ENCODE measurements at places on chromosomes 5 and 9.

- DNase-seq, result no peak
These were observed 134.6 kb downstream of the DENND1A start for GRCh38 chr9:123795336-123795735.

DNA sequence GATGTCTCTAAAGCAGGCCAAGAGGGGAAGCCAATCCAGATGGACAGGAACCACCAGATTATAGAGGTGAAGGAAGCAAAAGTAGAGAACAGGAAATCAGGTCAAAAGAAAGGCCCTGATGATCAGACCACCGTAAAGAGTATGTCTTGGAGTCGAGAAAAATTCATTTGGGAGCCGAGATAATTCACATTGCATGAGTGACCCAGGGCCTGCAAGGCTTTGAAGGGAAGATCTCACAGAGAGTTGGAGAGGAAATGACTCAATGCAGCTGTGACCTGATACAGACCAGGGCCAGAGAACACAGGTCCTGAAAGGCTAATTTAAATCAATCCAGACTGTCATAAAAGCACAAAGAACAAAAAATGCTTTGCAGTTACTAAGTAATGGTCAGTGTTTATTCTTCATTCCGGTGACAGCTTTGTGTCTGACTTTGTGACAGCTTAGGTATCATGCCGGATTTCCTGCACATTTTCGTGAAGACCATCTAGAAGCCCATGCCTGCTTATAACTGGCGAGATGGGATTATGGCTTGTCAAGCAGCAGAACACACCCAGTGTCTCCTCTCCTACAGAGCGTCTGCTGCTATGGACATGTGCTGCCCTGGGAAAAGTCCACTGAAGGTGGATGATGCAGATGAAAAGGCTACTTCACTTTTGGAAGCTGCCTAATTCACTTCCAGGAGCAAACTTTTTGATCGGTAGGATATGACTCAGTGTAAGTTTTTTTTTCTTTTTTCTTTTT, 5.8 kb upstream of the ACTBL2 start:
- DNase-seq, result no peak

- DNase-seq, result no peak
These were observed 522.9 kb upstream of the DAB2 start for GRCh38 chr5:39947657-39948056.

DNA sequence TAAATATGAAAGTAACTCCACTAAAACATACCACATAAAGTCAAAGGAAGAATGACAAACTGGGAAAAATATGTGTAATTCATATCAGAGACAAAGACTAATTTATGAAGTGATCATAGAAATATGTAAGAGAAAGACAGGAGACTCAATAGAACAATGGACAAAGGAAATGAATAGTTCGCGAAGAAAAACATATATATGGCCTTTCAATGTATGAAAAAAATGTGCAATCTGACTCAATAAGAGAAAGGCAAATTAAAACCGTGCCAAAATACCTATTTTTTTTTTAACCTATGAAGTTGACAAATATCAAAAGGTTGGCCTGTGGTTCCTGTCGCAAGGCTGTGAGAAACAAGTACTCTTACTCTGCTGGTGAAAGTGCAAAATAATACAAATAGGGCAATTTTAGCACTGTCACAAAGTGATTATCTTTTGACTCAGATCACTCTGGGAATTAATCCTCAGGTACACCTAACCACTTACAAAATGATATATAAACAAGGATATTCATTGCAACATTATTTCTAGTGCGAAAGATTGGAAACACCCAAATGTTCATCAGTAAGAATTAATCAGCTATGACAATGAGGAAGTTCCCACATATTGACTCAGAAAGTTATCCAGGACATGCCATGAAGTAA, 3.7 kb downstream of the C9 start:
- no peak for DNase-seq

DNA sequence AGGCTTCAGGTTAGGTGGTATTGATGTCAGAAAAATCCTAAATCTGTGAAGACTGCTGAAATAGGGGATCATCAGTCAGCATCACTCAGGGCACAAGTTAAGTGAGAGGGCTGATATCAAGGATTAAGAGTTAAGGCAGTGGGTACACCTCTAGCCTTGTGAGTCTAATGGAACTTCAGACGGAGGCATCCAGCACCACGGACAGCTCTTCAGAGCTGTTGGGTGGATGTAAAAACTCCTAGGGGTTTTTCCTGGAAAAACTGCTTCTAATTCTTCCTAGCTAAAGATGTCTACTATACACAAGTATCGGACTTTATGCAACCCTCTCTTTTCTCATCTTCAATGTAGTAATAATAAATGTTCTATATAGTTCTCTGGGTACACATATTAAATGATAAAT, 165.9 kb downstream of the SH3GL2 start:
- no peak for DNase-seq

- DNase-seq, result no peak
These were observed 279.2 kb upstream of the NREP start for GRCh38 chr5:112036206-112036605.

DNA sequence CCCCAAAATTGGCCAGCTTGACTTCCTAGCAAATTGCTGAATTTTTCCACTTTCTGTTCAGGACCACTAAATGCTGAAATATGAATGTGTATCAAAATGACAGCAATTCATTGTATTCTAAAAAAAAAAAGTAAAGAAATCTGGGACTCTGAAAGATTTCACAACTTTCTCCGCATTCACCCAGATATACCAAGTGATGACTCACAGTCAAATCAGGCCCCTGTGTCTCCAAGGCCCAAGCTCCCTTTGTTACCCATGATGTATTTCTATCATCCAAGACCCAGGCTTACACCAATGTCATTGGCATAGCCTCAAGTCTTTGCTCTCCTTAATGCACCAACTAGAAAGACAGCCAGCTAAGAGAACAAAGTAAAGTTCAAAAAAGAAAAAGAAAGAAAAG, 493.9 kb downstream of the NTRK2 start:
- no peak for DNase-seq

DNA sequence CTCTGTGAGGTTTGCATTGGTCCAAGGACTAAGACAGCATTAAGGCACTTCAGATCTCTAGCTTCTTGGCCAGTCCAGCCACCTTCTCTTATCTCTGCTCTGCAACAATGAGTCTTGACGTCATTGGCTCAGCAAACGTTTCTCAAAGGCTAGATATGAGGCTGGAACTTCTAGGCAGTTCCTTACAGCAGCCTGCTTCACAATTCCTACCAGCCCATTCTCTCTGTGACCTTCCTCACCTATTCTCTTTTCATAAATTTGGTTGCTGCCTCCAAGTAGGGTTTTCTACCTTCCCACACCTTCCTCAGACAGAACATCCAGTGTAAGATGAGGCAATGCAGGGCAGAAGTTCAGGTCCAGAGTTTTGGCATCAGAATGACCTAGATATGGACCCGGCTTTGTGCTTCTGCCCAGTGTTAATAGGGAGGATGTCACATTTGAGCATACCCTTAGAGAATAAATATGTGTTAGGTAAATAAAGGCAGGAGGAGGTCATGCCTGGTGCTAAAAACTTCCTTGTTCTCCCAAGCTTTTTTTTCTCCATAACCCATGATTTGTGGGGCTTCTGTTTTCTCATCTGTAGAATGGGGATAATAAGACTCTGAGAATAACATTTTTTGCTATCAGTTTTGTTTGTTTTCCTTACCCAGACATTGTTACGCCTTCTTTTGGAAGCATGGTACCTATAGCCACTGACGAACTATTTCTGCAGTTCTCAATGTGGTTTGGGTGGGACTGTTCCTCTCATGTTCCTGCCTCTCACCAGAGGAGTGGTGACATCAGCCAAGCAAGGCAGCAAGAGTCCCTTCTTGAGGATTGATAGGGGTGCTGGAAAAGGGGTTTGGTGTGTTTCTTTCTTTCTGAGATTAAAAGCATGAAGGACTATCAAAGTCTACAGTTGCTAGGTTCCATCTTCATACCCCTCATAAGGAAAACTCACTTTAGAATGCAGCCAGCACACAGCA, 220.6 kb upstream of the TRIM32 start:
- no peak for DNase-seq

DNA sequence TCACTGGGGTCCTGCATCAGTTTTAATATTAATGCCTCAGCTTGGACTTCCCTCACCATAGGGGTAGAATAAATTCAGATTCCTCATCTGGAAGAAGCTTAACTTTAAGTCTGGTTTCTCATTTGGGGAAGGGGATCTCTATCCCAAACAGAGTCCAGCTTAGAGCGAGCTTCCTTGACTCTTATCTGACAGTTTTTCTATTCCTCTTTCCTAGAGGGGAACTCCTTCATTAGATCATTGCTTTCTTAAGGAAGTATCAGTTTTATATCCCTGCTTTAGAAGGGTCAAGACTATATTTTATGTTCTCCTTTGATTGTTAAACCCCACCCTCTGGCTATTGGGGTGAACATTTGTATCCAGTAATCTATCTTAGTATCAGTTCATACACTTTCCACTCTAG, 24.2 kb upstream of the CDC42SE2 start:
- DNase-seq, result no peak

DNA sequence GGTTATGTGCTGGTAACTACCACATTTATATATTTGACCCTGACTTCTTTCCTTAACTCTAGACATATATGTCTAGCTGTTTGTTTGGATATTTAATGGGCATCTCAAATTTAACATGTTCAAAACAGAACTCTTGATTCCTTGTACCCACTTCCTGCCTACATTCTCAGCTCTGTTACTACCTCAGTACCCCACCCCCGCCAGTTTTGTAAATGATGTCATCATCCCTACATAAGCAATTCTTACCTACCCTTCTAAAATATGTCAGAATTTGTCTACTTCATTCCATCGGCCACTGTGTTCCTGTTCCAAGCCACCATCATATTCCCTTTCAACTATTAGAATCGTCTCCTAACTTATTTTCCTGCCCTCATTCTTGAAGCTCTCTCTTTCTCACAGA, 4.8 kb downstream of the RAD50 start:
- DNase-seq, result no peak

DNA sequence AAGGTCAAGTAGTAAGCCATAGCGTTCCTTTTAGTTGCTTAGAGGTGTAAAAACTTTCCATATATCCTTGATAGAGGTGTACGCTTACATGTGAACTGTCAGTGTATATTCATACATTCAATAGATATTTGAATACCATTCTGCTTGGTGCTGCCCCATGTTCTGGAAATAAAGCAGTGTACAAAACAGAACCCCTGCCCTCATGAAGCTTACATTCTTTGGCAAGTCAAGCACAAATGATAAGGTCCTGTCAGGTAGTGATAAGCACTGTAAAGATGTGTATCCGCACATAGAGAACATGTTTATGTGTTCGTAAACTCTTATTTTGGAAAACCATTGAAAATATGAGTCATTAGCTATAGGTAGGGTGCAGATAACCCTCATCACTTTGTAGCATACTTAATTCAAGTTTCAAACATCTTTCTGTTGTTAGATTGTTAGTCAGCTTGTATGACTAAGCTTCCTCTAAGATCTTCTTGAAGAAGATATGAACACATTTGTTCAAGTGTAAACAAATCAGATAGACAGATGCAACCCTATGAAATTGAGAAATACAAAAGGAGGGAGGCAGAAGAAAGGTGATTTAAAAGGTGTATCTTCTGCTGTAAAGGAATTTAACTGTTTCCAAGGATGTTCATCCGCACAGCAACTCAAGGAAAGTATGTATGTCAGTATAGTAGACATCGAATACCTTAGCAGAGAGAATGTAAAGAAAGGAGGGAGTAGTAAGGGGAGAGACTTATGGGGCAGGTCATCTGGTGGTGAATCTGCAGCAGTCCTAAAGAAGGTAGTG, 1.6 kb downstream of the GTF3C4 start:
- DNase-seq, result no peak

GRCh38 chr9:38186404-38187115, 117.5 kb upstream of the SHB start:
- DNase-seq, result no peak

- no peak for DNase-seq
These were observed 56.7 kb downstream of the MAMDC2 start for GRCh38 chr9:70100362-70100761.

GRCh38 chr5:73531356-73531755, 33.1 kb downstream of the BTF3 start:
- DNase-seq, result no peak

DNA sequence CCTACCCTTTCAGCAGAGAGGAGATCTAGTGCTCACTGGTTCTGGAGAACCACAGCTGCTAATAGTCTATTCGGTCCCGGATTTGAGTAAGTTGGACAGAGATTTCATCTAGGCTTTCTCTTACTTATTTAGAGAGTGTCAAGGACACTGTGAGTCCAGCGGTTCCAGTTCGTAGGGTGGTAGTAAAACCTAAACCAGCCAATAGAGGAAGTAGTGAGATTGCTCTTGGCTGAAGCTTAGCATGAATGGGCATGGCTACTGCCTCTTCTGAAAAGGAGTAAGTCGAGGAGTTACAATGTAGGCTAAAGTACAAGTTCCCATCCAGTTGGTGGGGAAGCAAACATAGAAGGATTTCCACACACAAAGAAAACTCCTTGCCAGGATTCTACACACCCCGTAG, 109.6 kb upstream of the MOCS2 start:
- DNase-seq, result no peak

GRCh38 chr9:123355761-123356431, at the start of gene CRB2:
Gene CRB2, plus strand, starts transcription at chr9:123356197. Its CDS starts 64 bp downstream, at chr9:123356261.
- no peak for DNase-seq

- no peak for DNase-seq
These were observed 223.2 kb downstream of the CACNA1B start for GRCh38 chr9:138100711-138101350.

DNA sequence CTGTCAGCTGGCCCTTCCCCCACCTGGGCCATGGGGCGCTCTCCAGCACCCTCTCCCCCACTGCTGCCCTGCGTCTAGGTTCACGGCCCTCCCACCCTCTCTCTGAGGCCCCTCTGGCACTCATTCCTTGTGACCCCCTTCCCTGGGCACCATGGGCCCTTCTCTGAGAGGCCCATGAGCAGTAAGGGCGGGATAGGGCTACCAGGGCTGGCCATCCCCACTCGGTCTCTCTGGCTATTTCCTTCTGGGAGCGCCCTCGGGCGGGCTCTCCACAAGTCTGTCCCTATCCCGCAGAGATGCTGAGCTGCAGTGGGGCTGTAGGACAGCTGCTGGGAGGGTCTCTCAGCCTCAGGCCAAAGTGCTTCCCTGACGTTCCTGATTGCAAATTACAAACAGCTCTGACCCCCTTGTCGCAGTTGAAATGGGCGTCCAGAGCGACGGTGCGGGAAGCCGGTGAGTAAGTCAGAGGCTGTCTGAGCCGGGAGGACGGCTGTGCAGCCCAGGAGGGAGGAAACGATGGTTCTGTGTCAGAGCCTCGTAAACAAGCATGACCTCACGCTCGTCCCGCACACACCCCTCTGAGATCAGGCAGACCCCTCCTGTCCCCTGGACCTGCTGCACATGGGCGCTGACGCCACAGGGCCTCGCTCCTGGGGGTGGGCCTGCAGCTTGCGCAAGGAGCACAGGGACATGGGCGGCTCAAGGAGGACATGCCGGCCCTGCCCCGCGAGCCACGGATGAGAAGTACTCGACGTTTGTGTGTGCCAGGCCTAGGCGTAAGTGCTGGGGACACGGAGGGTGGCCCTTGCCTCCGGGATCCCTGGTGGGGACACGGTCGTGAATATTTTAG, 36.3 kb upstream of the GFPT2 start:
- DNase-seq, result no peak

Measured in NCI-H1105 (cell line).